GM23248 (cell line): ENCODE measurements at places on chromosomes 4 and X. TPM values are rescaled to one million over a fixed set of nuclear protein-coding genes. Genes with fewer than 3 reads are reported as not detected.

The XAGE2 gene
- not detected in 2 replicates for total RNA-seq

The KLHL8 gene
- 6.7 and 7.9 TPM in 2 replicates for total RNA-seq

The ALAS2 gene
- total RNA-seq = not detected in 2 replicates

The NEUROG2 gene
- total RNA-seq = not detected in 2 replicates

The GSX2 gene
- not detected in 2 replicates for total RNA-seq

The EDNRA gene
- 0.63 and 0.86 TPM in 2 replicates for total RNA-seq

GRCh38 chrX:100407784-100408712 lies 2.0 kb downstream of the PCDH19 start:
- DNase-seq = no peak

DNA sequence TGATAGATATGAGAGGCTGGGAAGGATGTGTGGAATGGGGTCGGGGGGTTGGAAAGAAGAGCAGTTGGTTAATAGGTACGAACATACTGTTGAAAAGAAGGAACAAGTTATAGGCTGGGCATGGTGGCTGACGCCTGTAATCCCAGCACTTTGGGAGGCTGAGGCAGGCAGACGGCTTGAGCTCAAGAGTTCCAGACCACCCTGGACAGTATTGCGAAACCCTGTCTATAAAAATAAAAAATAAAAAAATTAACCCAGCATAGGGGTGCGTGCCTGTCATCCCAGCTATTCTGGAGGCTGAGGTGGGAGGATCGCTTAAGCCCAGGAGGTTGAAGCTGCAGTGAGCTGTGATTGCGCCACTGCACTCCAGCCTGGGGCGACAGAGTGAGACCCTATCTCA lies 58.5 kb upstream of the NHSL2 start:
- no peak for DNase-seq

- DNase-seq = no peak
These were observed 377.9 kb downstream of the SMARCA1 start for GRCh38 chrX:129145385-129145784.
